Fibroblast of skin of left biceps (primary cell): ENCODE measurements at places on chromosomes 1 and 21.

GRCh38 chr1:16719571-16720350 is 20.6 kb upstream of the RNU1-4 start:
- DNase-seq, result no peak

GRCh38 chr1:247681288-247681897 is 1.9 kb upstream of the OR13G1 start:
- DNase-seq, result no peak

DNA sequence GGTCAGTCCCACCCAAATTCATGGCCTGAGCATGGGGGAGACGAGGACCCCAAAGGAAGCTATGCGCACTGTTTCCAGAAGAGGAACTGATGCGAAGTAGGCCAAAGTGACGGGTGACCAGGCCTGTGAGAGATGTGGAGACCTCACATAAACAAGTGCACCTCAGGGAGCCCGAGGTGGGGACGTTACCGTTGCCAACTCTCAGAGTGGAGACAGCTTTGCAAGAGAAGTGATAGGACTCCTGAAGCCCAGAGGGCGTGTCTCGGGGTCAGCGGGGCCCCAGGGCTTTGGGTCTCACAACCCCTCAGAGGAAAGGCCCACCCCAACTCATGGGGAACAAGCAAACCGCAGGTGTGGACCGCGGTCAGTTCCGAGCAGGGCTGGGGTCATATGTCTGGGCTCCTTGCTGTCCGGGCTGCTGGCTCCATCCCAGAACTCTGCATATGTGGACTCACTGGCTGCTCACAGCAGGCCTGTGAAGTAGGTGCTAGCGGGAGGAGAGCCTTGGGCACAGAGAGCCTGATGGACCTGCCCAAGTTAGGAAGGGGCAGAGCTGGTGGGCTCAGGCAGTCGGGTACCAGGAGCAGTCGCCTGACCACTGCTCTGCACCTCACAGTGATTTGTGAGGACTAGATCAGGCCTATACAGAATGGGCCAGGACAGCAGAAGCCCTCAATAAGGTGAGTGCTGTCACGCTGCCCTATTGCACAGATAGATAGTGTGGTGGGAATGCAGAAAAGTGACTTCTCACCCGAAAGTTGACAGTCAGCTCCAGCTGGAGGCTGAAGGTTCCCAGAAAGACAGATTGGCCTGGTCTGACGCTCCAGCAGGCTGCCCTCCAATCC is 26.2 kb downstream of the STUM start:
- DNase-seq, result no peak

DNA sequence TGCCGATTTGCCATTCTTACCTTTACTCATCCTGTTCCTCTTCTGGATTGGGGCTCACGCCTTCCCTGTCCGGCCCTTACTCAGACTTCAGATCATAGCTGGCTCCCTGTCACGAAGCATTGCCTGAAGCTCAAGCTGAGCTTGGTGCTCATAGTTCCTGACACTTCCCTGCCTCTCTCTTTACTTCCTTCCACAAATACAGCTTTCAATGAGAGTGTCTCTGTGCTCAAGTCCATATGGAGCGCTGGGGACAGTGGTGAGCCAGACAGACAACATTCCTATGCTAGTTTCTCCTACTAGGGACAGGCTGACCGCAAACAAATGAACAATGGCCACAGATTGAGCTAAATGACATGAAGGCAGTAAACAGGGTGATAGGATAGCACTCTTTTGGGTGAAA is 38.1 kb downstream of the HHAT start:
- DNase-seq, result no peak

GRCh38 chr1:240474133-240474614 is 137.8 kb downstream of the GREM2 start:
- DNase-seq, result no peak
